RKO (cell line): ENCODE measurements at places on chromosomes 5 and 9.

DNA sequence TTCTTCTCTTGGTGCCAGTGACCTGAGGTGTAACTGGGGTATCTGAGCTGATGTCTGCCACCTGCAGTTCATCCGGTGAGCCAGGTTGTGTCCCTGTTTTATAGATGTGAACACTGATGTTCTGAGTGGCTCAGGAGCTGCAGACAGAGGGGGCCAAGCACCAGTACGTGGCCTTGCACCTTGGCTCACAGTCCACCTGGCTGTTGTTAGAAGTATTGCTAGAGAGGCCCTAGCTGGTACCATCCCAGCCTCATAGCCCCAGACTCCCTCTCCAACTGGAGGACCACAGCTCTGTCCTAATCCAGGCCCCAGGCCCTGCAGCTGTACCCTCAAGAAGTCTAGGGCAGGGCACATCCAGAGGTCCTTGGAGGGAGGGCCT, 16.2 kb downstream of the PHF2 start:
- DNase-seq = peak; percentile 22

GRCh38 chr5:98827161-98827560, 53.7 kb downstream of the RGMB start:
- DNase-seq = peak; percentile 68

- DNase-seq = no peak
Measured at GRCh38 chr9:26535151-26535550, 357.5 kb downstream of the CAAP1 start.

GRCh38 chr5:118439831-118440230, 548.5 kb downstream of the DTWD2 start:
- DNase-seq = no peak
